ENCODE measurements at places on chromosomes 4 and X. TPM values are rescaled to one million over a fixed set of nuclear protein-coding genes. Genes with fewer than 3 reads are reported as not detected.

LRP2BP gene
- 0.44 TPM for total RNA-seq

SMR3B gene
- total RNA-seq = not detected

CABS1 gene
- total RNA-seq = not detected

- no peak for DNase-seq
- H3K36me3 ChIP-seq = no peaks in the 10 kb centered on the region
- H3K4me1 ChIP-seq = no peaks in the 10 kb centered on the region
- no peak overlapping the region for H3K4me3 ChIP-seq
- H3K27me3 ChIP-seq = peaks cover 11% of the 10 kb centered on the region
- H3K27ac ChIP-seq = no peak overlapping the region
Observed at GRCh38 chr4:14091966-14092365, 464.4 kb upstream of the BOD1L1 start.

DNA sequence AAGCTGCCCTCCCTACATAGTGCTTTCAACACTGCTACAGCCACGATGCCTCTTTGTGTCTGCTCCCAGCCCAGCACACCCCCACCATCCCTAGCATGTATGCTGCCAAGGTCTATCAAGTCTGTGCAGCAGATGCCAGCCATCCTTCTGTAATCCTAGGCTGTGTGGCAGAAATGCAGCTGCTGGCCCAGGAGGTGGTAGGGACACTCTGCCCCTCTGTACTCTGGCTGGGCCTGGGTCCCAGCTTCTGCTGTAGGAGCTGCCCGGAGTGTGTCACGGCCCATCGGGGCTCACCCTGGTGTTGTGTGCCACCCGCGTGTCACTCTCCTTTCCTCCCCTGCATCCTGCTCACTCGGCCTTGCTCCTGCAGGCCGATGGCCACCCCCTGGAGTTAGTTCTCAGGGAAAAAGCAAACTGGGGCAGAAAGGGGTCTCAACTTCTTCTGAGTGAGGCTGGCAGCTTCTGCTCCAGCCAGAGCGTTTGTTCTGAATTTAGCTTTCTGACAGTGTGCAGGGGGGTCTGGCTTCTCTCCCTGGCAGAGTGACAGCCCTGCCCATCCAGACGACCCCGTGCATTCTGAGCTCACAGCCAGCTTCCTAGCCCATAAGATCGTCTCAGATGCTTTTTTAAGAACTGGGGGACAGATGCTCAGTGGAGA is 22.7 kb downstream of the PSAPL1 start:
- no peaks in the 10 kb centered on the region for H3K4me1 ChIP-seq
- H3K36me3 ChIP-seq = peaks cover 2% of the 10 kb centered on the region
- peaks cover 21% of the 10 kb centered on the region for H3K27me3 ChIP-seq
- H3K27ac ChIP-seq = no peak overlapping the region

- no peak for DNase-seq
- no peak overlapping the region for H3K27ac ChIP-seq
- H3K36me3 ChIP-seq = no peaks in the 10 kb centered on the region
- H3K4me3 ChIP-seq = no peak overlapping the region
- H3K27me3 ChIP-seq = no peaks in the 10 kb centered on the region
Observed at GRCh38 chrX:153551135-153551534, 33.7 kb downstream of the ATP2B3 start.

DNA sequence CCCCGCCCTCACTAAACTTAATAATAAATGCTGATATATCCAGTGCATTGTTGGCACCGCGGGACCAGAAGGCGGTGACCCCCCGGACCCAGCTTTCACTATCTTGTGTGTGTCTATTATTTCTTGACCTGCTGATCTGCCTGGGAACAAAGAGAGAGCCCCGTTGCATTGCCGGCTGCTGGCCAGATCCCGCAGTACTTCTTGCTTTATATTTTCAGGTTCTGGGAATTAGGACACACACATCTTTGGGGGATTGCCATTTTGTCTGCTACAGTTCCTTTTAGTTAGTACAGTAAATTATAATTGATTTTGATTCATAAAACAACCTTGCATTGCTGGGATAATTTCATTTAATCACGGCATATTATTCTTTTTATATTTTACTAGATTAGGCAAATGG is 2.2 kb upstream of the RTL8B start:
- peaks cover 13% of the 10 kb centered on the region for H3K4me1 ChIP-seq
- H3K27me3 ChIP-seq = peaks cover 40% of the 10 kb centered on the region
- H3K27ac ChIP-seq = no peak overlapping the region
- H3K36me3 ChIP-seq = peaks cover 4% of the 10 kb centered on the region
- DNase-seq = no peak

DNA sequence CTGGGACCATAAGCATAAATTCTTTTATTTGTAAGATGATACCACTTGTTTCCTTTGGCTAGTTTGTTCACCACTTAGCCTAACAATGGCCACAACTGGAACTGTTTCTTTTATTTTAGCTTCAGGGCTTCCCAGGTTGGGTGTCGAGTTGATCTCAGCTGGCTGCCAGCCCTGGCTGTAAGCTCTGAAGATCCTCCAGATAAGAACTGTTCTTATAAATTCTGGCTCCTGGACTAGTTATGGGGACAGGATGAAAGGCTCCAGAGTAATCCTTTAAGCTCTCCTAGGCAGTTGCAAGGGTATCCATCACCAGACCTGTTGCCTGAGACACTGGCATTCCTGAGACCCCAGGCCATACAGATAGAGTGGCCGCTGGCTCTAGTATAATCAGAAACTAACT is 129.4 kb upstream of the ACSL4 start:
- H3K27me3 ChIP-seq = no peaks in the 10 kb centered on the region
- H3K4me3 ChIP-seq = no peak overlapping the region
- DNase-seq = no peak
- H3K27ac ChIP-seq = no peak overlapping the region
- no peaks in the 10 kb centered on the region for H3K4me1 ChIP-seq

DNA sequence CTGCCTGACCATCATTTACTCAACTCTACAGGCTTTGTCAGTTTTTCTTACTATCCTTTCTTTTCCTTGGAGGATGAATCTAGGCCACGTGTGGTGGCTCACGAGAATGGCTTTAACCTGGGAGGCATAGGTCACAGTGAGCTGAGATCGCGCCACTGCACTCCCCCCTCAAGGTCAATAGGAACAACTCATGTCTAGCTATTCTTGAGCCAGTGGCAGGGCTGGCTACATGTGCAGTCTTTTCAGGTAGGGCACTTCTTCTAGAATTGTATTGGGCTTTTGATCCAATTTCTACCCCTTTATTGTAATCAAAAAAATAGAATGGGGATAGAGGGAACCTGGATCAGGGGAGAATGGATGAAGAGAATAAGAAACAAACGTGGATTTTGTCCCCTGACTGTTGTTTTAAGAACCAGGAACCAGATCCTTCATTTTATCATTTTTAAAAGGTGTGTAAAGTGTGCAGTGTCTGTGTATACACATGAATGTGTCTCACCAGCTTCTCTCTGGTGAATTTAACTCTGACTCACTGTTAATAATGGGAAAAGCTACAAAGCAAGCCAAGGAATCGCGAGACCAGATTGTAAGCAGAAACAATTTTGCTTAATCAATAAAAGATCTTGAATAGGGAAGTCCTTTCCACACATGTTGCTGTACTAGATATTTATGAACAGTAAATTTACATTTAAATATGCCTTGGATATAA is 283.9 kb upstream of the GPC4 start:
- no peak overlapping the region for H3K4me3 ChIP-seq
- H3K36me3 ChIP-seq = no peaks in the 10 kb centered on the region
- H3K27ac ChIP-seq = no peak overlapping the region
- DNase-seq = no peak
- no peaks in the 10 kb centered on the region for H3K27me3 ChIP-seq

All from activated naive CD8-positive, alpha-beta T cell treated with anti-CD3 and anti-CD28 coated beads for 36 hours (primary cell).